ENCODE measurements at places on chromosomes 3 and 15. TPM values are rescaled to one million over a fixed set of nuclear protein-coding genes. Genes with fewer than 3 reads are reported as not detected.

Gene ST3GAL6
- 0.31 TPM for total RNA-seq

- DNase-seq = no peak
- no peaks in the 10 kb centered on the region for H3K27me3 ChIP-seq
- no peaks in the 10 kb centered on the region for H3K4me1 ChIP-seq
- no peak overlapping the region for H3K4me3 ChIP-seq
- H3K27ac ChIP-seq = no peak overlapping the region
Observed at GRCh38 chr15:36136049-36136448, 443.4 kb upstream of the CDIN1 start.

- DNase-seq = no peak
- H3K27ac ChIP-seq = no peak overlapping the region
- H3K36me3 ChIP-seq = no peaks in the 10 kb centered on the region
- no peak overlapping the region for H3K4me3 ChIP-seq
Observed at GRCh38 chr3:153970047-153970446, 151.1 kb upstream of the ARHGEF26 start.

- no peak for DNase-seq
- H3K4me1 ChIP-seq = no peaks in the 10 kb centered on the region
- H3K4me3 ChIP-seq = no peak overlapping the region
- no peaks in the 10 kb centered on the region for H3K36me3 ChIP-seq
- no peaks in the 10 kb centered on the region for H3K27me3 ChIP-seq
Observed at GRCh38 chr3:35484929-35485530, 154.3 kb upstream of the ARPP21 start.

Gene MME
- total RNA-seq = not detected

Gene GTPBP8
- total RNA-seq = 29.4 TPM

GRCh38 chr3:26171006-26171405 lies 381.1 kb downstream of the OXSM start:
- no peaks in the 10 kb centered on the region for H3K4me1 ChIP-seq
- H3K27me3 ChIP-seq = no peaks in the 10 kb centered on the region
- no peaks in the 10 kb centered on the region for H3K36me3 ChIP-seq

Gene CASR
- not detected for total RNA-seq

DNA sequence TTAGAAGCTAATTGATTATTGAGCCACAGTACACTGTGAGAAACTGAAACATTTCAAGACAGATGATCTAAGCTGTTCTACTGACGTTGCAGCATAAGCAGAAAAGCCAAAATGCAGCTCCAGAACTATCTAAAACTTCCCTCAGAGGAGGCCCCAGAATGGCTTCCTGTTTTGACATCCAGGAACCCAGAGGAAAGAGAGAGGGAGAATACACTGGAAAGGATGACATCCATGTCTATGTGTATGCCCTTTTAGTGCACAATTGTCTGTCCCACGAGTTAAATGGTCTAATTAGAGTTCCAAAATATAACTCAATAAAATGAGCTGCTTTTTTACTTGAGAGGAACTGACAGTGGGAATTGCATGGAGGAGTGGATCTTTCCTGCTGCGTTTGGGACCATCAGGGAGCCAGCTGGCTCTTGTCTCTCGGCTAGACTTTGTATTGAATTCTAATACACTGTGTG lies 688.1 kb downstream of the ZNF385D start:
- no peaks in the 10 kb centered on the region for H3K4me1 ChIP-seq
- H3K36me3 ChIP-seq = no peaks in the 10 kb centered on the region
- no peak overlapping the region for H3K27ac ChIP-seq
- no peaks in the 10 kb centered on the region for H3K27me3 ChIP-seq

Gene CLDN11
- 0.26 TPM for total RNA-seq

GRCh38 chr15:28904003-28904402 lies 18.2 kb downstream of the APBA2 start:
- no peak overlapping the region for H3K4me3 ChIP-seq
- H3K36me3 ChIP-seq = no peaks in the 10 kb centered on the region

GRCh38 chr3:88408097-88408496 lies 258.3 kb downstream of the C3orf38 start:
- H3K4me3 ChIP-seq = no peak overlapping the region
- H3K36me3 ChIP-seq = no peaks in the 10 kb centered on the region
- no peaks in the 10 kb centered on the region for H3K27me3 ChIP-seq
- no peak for DNase-seq
- no peak overlapping the region for H3K27ac ChIP-seq

Gene SGO1
- total RNA-seq = 19.4 TPM

- no peaks in the 10 kb centered on the region for H3K4me1 ChIP-seq
- no peak overlapping the region for H3K4me3 ChIP-seq
- no peak for DNase-seq
- no peak overlapping the region for H3K27ac ChIP-seq
Observed at GRCh38 chr3:147412917-147413685, 3.9 kb downstream of the ZIC1 start.

DNA sequence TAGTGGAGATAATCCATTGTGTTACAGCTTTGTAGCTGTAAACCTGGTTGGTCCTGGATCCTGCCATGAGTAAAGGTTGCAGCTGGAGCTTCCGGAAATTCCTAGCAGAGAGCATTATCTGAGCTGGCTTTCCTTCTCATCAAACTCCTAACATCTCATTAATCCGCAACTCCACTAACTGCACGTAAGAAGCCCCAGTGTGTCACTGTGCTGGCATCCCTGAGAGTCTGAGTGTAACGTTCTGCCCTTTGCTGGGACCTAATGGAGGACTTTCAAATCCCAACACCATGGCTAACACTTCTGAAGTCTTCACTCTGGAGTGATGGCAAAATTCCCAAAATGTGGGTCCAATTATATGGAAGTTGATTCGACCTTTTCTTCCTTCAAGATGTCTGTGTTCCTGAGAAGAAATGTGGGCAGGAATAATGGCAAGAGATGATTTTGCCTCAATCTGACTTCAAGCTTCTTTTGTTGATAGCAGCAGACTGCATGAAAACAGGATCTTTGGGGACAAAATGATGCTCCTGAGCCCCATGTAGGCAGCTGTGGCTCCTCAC lies 9.6 kb upstream of the TRPM1 start:
- no peak overlapping the region for H3K4me3 ChIP-seq
- H3K36me3 ChIP-seq = no peaks in the 10 kb centered on the region
- no peaks in the 10 kb centered on the region for H3K4me1 ChIP-seq
- DNase-seq = no peak
- H3K27ac ChIP-seq = no peak overlapping the region

DNA sequence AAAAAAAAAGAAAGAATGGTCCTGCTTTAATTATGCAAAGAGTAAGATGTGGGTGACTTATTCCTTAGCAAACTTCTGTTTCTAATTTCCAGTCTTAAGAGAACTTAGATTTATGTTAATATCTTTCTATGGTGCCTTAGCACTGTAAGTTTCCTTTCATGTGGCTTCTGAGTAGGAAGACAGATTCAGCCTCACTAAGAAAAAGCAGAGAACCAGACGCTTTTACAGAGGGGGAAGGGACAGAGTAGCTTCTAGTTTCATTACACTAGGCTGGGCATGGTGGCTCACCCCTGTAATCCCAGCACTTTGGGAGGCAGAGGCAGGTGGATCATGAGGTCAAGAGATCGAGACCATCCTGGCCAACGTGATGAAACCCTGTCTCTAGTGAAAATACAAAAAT lies 95.0 kb downstream of the DHX30 start:
- H3K27me3 ChIP-seq = no peaks in the 10 kb centered on the region
- H3K36me3 ChIP-seq = no peaks in the 10 kb centered on the region
- no peak overlapping the region for H3K4me3 ChIP-seq
- no peaks in the 10 kb centered on the region for H3K4me1 ChIP-seq
- no peak overlapping the region for H3K27ac ChIP-seq

Gene IQCH
- 1.0 TPM for total RNA-seq
